ENCODE measurements at places on chromosomes 7 and 10.
A peak's percentile ranks its signal among the peaks of the same experiment; 100 is the strongest.

- DNase-seq, result no peak
- no peak overlapping the region for H3K27ac ChIP-seq
- no peaks in the 10 kb centered on the region for H3K27me3 ChIP-seq
- H3K36me3 ChIP-seq, result no peaks in the 10 kb centered on the region
- H3K4me3 ChIP-seq, result no peak overlapping the region
- H3K4me1 ChIP-seq, result no peaks in the 10 kb centered on the region
Observed at GRCh38 chr7:99253369-99253768, 19.3 kb upstream of the MYH16 start.

- H3K36me3 ChIP-seq, result no peaks in the 10 kb centered on the region
- no peak overlapping the region for H3K4me3 ChIP-seq
- H3K4me1 ChIP-seq, result no peaks in the 10 kb centered on the region
- H3K27me3 ChIP-seq, result no peaks in the 10 kb centered on the region
- no peak overlapping the region for H3K27ac ChIP-seq
- no peak for DNase-seq
Observed at GRCh38 chr7:78514634-78515033, 716.1 kb downstream of the PHTF2 start.

- H3K27me3 ChIP-seq, result no peaks in the 10 kb centered on the region
- no peaks in the 10 kb centered on the region for H3K36me3 ChIP-seq
- no peak for DNase-seq
- H3K4me3 ChIP-seq, result no peak overlapping the region
- H3K4me1 ChIP-seq, result no peaks in the 10 kb centered on the region
- H3K27ac ChIP-seq, result no peak overlapping the region
Observed at GRCh38 chr7:69198250-69198649, 400.0 kb upstream of the AUTS2 start.

DNA sequence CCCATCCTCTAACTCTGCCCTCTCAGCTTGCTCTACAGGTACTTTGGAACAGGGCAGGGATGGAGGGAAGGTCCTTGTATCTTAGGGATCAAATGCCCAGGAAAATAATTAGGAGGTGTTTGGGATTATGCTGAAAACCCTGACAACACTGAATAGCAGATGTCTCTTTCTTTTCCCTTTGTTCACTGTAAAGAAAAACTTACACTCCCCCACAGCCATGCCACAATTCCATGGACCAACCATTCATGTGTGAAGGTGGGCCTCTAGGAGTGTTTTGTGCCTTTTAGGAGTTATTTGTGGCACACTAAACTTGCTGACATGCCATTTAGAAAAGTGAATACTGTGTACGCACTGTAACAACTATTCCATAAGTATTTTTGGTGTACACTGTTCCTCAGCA is 108.1 kb downstream of the SNX10 start:
- no peak for DNase-seq
- peaks cover 9% of the 10 kb centered on the region for H3K4me1 ChIP-seq
- no peaks in the 10 kb centered on the region for H3K27me3 ChIP-seq
- no peak overlapping the region for H3K27ac ChIP-seq

- H3K36me3 ChIP-seq, result no peaks in the 10 kb centered on the region
- no peak overlapping the region for H3K4me3 ChIP-seq
- H3K27me3 ChIP-seq, result no peaks in the 10 kb centered on the region
- no peak for DNase-seq
- no peaks in the 10 kb centered on the region for H3K4me1 ChIP-seq
Observed at GRCh38 chr7:18096087-18096486, 68.4 kb upstream of the PRPS1L1 start.

GRCh38 chr7:122182081-122182480 is 38.0 kb upstream of the AASS start:
- no peaks in the 10 kb centered on the region for H3K36me3 ChIP-seq
- no peak overlapping the region for H3K4me3 ChIP-seq

DNA sequence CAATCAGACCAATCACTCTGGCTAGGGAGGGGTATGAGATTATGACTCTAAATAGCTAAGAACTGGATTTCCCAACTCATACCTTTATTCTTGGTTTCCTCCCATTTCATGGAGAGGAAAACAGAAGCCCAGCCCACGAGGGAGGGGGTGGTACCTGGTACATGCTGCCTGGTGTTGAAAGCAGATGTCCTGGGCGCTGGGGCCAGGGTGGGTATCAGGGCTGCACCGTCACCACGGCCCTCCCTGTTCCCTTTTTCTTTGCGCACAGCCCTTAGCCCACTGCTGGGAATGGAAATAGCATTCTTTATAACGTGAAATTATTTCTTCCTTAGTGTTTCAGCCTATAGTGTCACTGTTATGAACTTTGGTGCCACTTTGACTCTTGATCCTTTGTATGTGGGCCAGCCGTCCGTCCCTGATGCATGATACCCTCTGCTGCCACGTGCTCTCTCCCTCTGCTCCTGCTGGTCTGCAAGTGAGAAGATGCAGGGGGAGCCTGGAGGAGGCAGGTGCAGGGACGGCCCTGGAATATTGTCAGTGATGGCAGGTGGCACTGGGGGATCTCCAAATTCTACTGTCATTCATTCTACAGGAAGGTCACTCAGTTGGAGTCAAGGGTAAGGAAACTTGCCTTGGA is 158.5 kb downstream of the CDH23 start:
- H3K4me3 ChIP-seq, result no peak overlapping the region
- H3K36me3 ChIP-seq, result no peaks in the 10 kb centered on the region
- no peak overlapping the region for H3K27ac ChIP-seq
- DNase-seq, result no peak
- no peaks in the 10 kb centered on the region for H3K4me1 ChIP-seq

- H3K36me3 ChIP-seq, result no peaks in the 10 kb centered on the region
- H3K27me3 ChIP-seq, result no peaks in the 10 kb centered on the region
- H3K4me3 ChIP-seq, result no peak overlapping the region
Observed at GRCh38 chr10:111206521-111206920, 129.7 kb downstream of the ADRA2A start.

DNA sequence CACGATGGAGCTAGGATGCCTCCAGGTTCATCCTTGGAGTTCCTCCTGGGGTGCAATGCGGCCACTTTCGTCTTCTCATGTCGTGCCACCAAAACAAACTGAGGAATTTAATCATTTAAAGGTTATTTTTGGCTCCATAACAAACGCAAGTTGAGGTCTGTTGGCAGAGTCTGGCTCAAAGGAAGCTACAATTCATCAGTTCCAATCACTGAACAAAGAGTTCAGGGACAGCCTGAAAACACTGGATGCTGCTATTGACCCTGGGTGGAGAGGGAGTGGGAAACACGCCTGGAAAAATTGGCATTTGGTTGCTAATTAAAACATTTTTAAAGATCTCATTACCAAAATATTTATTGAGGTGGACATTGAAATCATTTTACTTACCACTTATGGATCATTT is 11.4 kb upstream of the MGMT start:
- no peak for DNase-seq
- no peaks in the 10 kb centered on the region for H3K27me3 ChIP-seq
- no peak overlapping the region for H3K27ac ChIP-seq
- H3K4me3 ChIP-seq, result no peak overlapping the region
- no peaks in the 10 kb centered on the region for H3K36me3 ChIP-seq

- H3K36me3 ChIP-seq, result no peaks in the 10 kb centered on the region
- no peak overlapping the region for H3K4me3 ChIP-seq
- DNase-seq, result no peak
- no peak overlapping the region for H3K27ac ChIP-seq
Observed at GRCh38 chr7:116422683-116423082, 76.9 kb upstream of the CAV2 start.

DNA sequence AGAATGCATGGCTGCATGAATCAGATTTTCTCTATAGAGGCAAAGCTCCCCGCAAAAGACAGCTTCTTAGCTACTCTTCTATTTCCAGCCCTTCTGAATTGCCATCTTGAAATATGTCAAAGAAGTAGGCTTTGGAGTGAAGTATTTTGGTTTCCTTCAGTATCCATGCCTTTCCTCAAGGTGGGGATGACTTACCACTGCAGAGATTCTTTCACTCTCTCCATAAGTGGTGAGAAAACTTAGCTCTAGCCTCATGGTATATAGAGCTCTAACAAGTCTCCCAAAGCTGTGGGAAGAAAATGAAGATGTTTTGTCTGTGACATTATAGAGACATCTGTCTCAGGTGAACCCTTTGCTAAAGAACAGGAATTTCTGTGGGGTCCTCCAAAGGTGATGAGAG is 89.6 kb upstream of the ITGB1 start:
- H3K27ac ChIP-seq, result no peak overlapping the region
- H3K36me3 ChIP-seq, result no peaks in the 10 kb centered on the region
- no peaks in the 10 kb centered on the region for H3K27me3 ChIP-seq
- H3K4me1 ChIP-seq, result no peaks in the 10 kb centered on the region
- H3K4me3 ChIP-seq, result no peak overlapping the region

GRCh38 chr10:95388539-95388938 is 97.7 kb upstream of the PDLIM1 start:
- no peak for DNase-seq
- H3K27ac ChIP-seq, result peak overlapping the region; percentile 95
- H3K4me1 ChIP-seq, result peaks cover 71% of the 10 kb centered on the region
- peaks cover 30% of the 10 kb centered on the region for H3K36me3 ChIP-seq

DNA sequence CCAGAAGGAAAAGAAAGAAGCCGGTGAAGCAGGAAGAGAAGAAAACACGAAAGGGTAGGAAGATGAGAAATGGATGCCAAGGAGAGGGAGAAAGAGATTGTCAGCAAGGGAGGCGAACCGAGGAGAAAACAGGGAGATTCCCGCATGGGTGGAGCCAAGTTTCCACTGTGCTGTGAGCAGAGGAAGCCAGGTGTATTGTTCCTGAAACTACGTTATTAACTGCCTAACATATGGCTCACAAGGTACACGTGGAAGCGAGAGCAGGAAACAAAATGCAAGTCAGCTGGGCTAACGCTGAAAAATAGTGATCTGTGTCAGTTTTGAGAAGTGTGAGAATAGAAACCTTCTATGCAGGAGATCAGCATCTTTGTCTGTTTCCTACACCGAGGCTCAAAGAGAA is 20.4 kb upstream of the HIPK2 start:
- H3K27ac ChIP-seq, result no peak overlapping the region
- no peaks in the 10 kb centered on the region for H3K36me3 ChIP-seq
- no peaks in the 10 kb centered on the region for H3K27me3 ChIP-seq
- DNase-seq, result no peak
- H3K4me1 ChIP-seq, result peaks cover 6% of the 10 kb centered on the region

DNA sequence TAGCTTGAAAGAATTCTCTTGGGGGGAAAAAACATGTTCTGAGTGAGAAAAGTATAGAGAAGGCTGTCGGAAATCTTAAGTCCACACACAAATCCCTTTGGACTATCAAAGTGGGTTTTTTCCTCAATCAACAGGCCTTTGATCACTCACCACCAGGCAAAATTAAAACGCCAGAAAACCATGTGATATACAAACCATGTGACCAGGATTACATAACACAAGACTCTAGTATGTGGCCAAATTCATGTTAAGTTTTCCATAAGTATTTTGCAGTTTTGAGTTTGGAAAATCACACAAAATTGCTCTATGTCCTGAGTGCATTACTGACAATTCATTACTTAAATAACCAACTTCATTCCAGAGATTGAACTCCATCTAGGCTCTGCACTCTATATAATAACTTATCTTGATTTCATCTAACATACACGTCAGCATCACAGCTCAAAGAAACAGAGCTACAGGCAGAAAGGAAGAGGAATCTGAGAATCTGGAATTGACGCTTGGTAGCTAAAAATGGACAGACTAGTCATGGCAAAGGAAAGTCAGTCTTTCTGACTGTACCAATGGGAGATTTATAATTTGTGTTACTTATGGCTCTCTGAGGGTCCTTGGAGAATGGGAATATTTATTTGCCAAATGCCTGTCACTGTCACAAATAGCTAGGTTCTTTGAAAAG is 383.5 kb downstream of the SFMBT2 start:
- H3K4me1 ChIP-seq, result no peaks in the 10 kb centered on the region
- H3K4me3 ChIP-seq, result no peak overlapping the region
- no peak overlapping the region for H3K27ac ChIP-seq
- no peaks in the 10 kb centered on the region for H3K27me3 ChIP-seq
- DNase-seq, result no peak

- H3K27ac ChIP-seq, result no peak overlapping the region
- no peak for DNase-seq
- no peaks in the 10 kb centered on the region for H3K4me1 ChIP-seq
- no peaks in the 10 kb centered on the region for H3K36me3 ChIP-seq
Observed at GRCh38 chr7:120079704-120080103, 193.3 kb upstream of the KCND2 start.

DNA sequence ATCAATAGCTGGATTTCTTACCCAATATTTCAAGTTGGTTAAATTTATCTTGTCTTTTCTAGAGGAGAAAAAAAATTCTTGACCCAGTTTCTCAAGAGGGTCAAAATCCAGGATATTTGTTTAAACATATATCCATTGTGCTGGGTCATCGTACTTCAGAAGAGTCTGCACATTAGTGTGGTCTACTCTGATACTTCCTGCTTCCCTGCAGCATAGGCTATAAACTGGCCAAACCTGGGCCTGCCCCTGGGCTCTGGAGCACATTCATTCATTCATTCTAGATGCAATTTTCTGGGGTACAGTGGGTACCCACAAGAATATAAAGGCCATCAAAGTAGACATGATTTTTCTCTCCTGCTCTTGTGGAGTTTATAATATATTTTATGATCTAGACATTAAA is 142.1 kb upstream of the WNT16 start:
- no peak overlapping the region for H3K4me3 ChIP-seq
- no peaks in the 10 kb centered on the region for H3K36me3 ChIP-seq

DNA sequence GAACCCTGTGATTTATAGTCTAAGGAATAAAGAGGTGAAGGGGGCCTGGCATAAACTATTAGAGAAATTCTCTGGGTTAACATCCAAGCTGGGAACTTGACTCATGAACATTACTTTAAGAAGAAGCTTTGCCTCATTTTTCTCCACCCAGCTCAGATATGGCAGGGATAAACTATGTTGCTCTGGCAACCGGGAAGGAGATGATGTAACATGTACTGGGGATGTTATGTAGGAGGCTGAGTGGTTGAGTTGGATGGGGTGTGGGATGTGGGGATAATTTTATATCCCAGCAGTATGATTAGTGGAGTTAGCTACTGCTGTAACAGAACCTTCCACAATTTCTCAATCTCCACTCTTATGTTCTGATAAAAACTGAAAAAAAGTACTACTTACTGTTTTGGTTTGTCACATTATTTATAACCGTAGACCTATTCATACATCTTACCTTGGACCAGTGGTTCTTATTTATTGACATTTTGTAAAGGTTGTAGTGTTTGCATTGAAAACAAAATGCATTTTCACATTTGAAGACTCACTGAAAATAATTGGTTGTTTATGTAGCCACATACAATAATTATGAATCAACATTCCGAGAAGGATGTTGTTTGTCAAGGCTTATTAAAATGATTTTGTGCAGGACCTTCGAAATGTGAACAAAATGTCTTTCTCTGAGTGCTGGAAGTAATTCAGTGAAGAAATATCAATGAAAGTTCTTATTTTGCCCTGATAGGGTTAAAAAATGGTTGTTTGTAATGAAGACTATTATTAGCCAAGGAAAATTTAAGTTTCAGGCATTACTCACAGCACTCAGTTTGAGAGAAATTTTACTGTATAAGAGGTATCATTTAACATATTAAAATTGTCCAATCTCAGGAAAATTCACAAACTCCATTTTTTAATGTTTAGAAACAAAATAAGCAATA is 1.3 kb downstream of the OR2F2 start:
- H3K27me3 ChIP-seq, result no peaks in the 10 kb centered on the region
- no peaks in the 10 kb centered on the region for H3K36me3 ChIP-seq
- peaks cover 11% of the 10 kb centered on the region for H3K4me1 ChIP-seq
- DNase-seq, result no peak
- H3K4me3 ChIP-seq, result no peak overlapping the region

- no peaks in the 10 kb centered on the region for H3K36me3 ChIP-seq
- H3K4me3 ChIP-seq, result peak overlapping the region; percentile 93
- peaks cover 31% of the 10 kb centered on the region for H3K4me1 ChIP-seq
- DNase-seq, result no peak
Observed at GRCh38 chr7:77200542-77200941, 923 bp upstream of the FGL2 start.

Measured in thoracic aorta (tissue), 2 donors.